ENCODE measurements at places on chromosomes 16 and 17. TPM values are rescaled to one million over a fixed set of nuclear protein-coding genes. Genes with fewer than 3 reads are reported as not detected.

GRCh38 chr16:89319886-89320781 lies 102.6 kb downstream of the ZNF778 start:
- DNase-seq, result no peak

The RNF43 gene
- 6.7 TPM for total RNA-seq

DNA sequence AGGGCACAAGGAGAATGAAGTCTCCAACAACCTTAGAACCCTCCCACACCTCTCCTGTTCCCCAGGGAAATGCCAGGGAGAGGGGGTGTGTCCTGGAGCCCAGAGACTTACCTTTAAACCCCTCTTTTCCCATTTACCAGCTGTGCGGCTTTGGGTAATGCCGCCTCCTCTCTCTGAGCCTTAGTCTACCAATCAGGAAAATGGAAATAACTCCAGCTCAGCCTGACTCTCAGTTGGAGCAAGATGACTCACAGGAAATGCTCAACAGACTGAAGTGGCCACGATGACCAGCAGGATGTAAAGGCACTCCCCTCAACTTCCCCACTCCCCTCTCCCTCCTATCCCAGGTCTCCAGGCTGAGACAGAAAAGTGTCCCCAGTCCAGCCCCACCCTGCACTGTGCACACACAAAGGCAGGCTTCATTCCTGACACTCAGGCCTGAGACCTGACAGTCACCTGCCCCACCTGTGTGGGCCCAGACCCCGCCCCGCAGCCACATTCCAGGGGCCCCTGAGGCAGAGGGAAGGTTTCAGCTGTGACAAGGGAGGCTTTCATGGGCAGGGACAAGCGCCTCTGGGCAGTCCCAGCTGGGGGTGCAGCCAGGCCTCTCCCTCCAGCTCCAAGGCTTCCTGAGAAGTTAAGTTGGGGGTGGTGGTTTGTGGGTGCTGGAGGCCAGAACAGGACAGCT lies 3.0 kb upstream of the KRT15 start:
- DNase-seq, result no peak

- DNase-seq, result no peak
These were observed 34.0 kb upstream of the NLK start for GRCh38 chr17:28008513-28008912.

- DNase-seq, result no peak
These were observed 20.5 kb downstream of the COG7 start for GRCh38 chr16:23432176-23433128.
